Activated T-helper 17 cell treated with anti-CD3 and anti-CD28 coated beads, Interleukin-2, amount 50 U/mL, for 72 hours (primary cell): ENCODE measurements at places on chromosomes 6 and 20.
A peak's percentile ranks its signal among the peaks of the same experiment; 100 is the strongest.

GRCh38 chr20:63749597-63750508 is 10.3 kb downstream of the SLC2A4RG start:
- H3K4me1 ChIP-seq = no peaks in the 10 kb centered on the region
- peak overlapping the region; percentile 63 for H3K27ac ChIP-seq
- H3K27me3 ChIP-seq = no peaks in the 10 kb centered on the region

DNA sequence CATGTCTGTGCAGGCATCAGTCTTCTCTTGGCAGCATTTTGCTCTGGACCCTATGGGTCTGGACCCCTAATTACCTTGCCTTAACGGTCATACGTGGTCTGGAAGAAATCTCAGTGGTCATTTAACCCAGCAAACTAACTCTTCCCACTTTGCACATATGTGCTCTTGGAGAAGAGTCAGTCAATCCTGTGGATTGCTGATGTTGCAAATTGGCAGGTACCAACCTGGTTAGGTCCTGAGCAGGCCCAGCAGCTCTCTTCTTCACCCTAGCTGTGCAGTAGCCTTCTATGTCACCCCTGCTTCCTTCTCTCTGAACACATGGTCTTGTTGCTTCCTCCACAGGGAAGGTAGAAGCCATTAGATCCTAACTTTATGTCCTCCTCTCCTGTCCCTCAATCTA is 1.6 kb downstream of the CEP43 start:
- H3K4me3 ChIP-seq = peak overlapping the region; percentile 84
- peaks cover 23% of the 10 kb centered on the region for H3K4me1 ChIP-seq
- peak overlapping the region; percentile 48 for H3K27ac ChIP-seq
- no peaks in the 10 kb centered on the region for H3K27me3 ChIP-seq

GRCh38 chr20:44717986-44718385 is 2.8 kb downstream of the CCN5 start:
- ATAC-seq = no peak
- no peaks in the 10 kb centered on the region for H3K36me3 ChIP-seq
- H3K27me3 ChIP-seq = no peaks in the 10 kb centered on the region
- no peaks in the 10 kb centered on the region for H3K4me1 ChIP-seq
- H3K27ac ChIP-seq = no peak overlapping the region

GRCh38 chr6:137756788-137757187 is 110.3 kb upstream of the TNFAIP3 start:
- no peak overlapping the region for H3K27ac ChIP-seq
- H3K27me3 ChIP-seq = no peaks in the 10 kb centered on the region
- no peak overlapping the region for H3K4me3 ChIP-seq
- peaks cover 3% of the 10 kb centered on the region for H3K4me1 ChIP-seq
- H3K36me3 ChIP-seq = no peaks in the 10 kb centered on the region

DNA sequence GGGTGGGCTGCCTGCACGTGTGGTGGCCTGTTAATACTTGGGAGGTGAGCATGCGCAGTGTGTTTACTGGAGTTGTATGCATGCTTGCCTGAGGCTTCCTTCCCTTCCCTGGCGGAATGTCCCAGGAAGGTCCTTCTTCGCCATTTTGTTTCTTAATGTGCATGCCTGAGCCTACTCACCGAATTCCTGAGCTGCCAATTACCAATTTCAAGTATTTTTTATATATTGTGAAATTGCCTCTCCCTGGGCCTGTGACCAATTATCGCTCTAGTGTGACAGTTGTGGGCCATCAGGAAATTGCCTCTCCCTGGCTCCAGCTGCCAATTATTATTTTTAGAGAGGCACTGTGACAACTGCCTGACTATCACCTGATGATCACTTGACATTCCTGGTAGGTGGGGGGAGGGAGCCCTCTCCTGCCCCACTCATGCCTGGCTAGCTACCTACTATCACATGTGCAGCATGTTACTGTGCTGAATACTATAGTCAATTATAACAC is 70.0 kb downstream of the FAM50B start:
- no peaks in the 10 kb centered on the region for H3K36me3 ChIP-seq
- H3K4me1 ChIP-seq = peaks cover 18% of the 10 kb centered on the region
- no peaks in the 10 kb centered on the region for H3K27me3 ChIP-seq
- no peak overlapping the region for H3K4me3 ChIP-seq

DNA sequence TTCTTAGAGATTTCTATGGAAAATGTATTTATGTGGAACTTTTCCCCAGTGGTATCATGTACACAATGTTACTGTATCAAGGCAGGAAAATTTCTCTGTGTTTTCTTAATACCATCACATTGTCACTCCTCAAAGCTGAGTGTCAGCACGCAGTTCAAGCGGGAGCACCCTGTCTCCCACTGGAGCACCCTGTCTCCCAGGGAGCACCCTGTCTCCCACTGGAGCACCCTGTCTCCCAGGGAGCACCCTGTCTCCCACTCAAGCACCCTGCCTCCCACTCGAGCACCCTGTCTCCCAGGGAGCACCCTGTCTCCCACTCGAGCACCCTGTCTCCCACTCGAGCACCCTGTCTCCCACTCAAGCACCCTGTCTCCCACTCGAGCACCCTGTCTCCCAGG is 51.3 kb downstream of the PSMG4 start:
- no peak overlapping the region for H3K4me3 ChIP-seq
- H3K27me3 ChIP-seq = no peaks in the 10 kb centered on the region
- no peaks in the 10 kb centered on the region for H3K36me3 ChIP-seq

DNA sequence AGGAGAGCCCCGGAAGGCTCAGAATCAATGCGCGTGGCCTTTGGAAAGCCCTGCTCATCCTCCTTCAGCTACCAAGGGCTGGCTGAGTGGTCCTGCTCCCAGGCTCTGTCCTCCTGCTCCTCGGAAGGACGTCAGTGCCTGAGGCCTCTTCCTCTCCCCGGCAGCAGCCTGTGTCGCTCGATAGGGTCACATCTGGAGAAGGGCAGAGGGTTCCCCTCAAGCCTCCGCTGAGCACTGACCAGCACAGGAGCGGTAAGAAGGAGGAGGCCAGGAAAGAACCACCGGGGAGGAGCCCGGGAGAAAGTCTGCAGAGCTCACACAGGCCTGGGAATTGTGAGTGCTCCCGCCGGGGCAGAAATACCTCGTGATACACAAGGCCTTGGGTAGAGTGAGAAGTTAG is 21.2 kb downstream of the KIF25 start:
- H3K4me3 ChIP-seq = no peak overlapping the region
- H3K27ac ChIP-seq = no peak overlapping the region
- H3K36me3 ChIP-seq = no peaks in the 10 kb centered on the region
- H3K27me3 ChIP-seq = peaks cover 11% of the 10 kb centered on the region

DNA sequence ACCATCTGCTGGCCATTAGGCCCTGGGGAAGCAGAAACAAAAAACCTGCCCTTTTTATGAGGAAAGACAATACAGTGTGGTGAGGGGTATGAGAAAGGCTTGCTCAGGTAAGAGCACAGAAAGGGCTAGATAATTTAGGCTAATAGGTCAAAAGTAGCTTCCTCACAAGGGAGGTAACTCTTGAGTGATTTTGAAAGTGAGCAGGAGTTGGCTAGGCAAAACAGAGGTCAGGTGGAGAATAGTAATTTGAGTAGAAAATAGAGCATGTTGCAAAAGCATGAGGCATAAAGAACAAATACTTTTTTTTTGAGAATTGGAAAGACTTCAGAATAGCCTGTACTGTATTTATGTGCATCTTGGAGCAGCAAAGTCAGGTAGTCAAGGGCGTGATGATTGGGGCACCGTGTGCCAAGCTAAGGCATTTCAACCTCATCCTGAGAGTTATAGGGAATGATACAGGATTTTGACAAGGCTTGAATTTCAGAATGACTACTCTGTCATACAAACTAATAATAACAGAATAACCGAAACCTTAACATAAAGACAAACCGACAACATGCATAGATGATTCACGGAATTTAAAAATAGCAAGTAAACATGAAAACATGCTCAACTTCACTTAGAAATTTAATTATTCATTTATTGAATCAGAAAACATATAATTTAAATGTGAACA is 123.0 kb upstream of the ENPP5 start:
- H3K27me3 ChIP-seq = peaks cover 48% of the 10 kb centered on the region
- ATAC-seq = no peak
- no peaks in the 10 kb centered on the region for H3K36me3 ChIP-seq
- H3K4me1 ChIP-seq = no peaks in the 10 kb centered on the region
- no peak overlapping the region for H3K27ac ChIP-seq

- H3K4me3 ChIP-seq = no peak overlapping the region
- no peaks in the 10 kb centered on the region for H3K4me1 ChIP-seq
- H3K27ac ChIP-seq = no peak overlapping the region
- H3K27me3 ChIP-seq = no peaks in the 10 kb centered on the region
Observed at GRCh38 chr6:144644776-144645175, 359.6 kb downstream of the UTRN start.

- H3K36me3 ChIP-seq = no peaks in the 10 kb centered on the region
- no peak overlapping the region for H3K4me3 ChIP-seq
- H3K4me1 ChIP-seq = no peaks in the 10 kb centered on the region
- H3K27ac ChIP-seq = no peak overlapping the region
- no peak for ATAC-seq
- peaks cover 51% of the 10 kb centered on the region for H3K27me3 ChIP-seq
Observed at GRCh38 chr6:1349655-1350054, 37.8 kb downstream of the FOXQ1 start.

GRCh38 chr20:51402201-51402600 is 140.3 kb downstream of the NFATC2 start:
- peaks cover 94% of the 10 kb centered on the region for H3K36me3 ChIP-seq
- no peaks in the 10 kb centered on the region for H3K27me3 ChIP-seq
- peaks cover 80% of the 10 kb centered on the region for H3K4me1 ChIP-seq
- H3K4me3 ChIP-seq = peak overlapping the region; percentile 85

DNA sequence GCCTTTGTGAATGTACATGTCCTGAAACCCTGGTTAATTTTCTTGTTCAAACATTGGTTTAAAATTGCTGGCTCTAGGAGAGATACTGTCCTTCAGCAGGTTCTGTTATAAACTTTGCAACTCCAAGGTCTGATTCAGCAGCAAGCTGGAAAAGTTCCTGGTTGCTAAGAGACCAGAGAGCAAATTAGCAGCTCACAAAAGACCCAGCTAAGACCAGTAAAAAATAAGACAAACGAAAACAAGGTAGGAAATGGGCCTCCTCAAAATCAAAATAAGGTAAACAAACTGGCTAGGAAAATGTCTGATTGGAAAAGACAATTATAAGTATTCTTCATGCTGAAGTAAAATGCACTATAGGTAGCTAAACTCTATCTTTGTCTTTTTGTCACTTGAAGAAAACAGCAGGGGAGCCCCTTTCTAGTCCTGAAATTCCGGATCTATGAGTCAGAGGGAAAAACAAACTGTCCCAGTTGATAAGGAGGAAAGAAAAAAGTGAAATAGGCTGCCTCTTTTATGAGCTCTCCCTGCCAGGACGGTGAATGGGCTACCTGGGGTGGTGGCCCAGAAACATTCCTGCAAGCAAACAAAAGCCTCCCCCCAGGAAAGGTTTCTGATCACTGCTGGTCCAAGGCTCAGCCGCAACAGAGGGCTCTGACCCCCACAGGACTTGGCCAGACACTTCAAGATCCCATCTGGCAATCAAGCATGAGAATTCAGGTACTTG is 41.6 kb downstream of the UNC5CL start:
- no peak overlapping the region for H3K4me3 ChIP-seq
- no peaks in the 10 kb centered on the region for H3K36me3 ChIP-seq
- H3K27me3 ChIP-seq = peaks cover 26% of the 10 kb centered on the region
- no peaks in the 10 kb centered on the region for H3K4me1 ChIP-seq
- ATAC-seq = no peak
- no peak overlapping the region for H3K27ac ChIP-seq

DNA sequence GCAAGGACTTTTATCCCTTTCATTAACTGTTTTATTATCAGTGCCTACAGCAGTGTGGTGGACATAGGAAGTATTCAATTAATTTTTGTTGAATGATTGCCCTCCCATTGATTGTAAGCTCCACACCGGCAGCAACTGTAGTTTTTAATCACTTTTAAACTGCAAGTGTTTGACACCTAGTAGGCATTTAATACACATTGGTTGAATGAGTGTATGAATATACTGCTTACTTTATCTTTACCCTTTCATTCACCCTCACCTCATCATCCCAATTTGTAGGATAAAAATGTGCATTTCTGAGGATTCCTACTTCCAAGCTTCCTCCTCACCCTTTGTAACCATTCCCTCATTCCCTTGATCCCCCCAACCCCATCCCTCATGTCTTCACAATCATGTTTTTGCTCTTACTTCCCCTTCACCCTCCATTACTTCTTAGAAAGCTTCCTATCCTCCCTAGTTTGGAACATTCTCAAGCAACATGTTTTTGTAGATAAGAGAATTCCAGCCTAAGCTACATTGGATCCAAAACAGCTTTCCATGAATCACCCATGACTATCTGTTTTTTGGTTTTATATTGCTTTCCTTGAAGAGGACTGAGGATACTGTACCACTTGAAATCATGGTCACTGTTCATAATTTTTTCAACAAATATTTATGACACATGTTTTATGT is 955 bp upstream of the SLC26A8 start:
- H3K36me3 ChIP-seq = peaks cover 9% of the 10 kb centered on the region
- H3K27ac ChIP-seq = no peak overlapping the region
- no peak for ATAC-seq
- peaks cover 22% of the 10 kb centered on the region for H3K27me3 ChIP-seq
- H3K4me3 ChIP-seq = no peak overlapping the region
- H3K4me1 ChIP-seq = peaks cover 16% of the 10 kb centered on the region

GRCh38 chr6:11429577-11429976 is 108.0 kb upstream of the TMEM170B start:
- H3K4me3 ChIP-seq = no peak overlapping the region
- peak overlapping the region; percentile 23 for H3K27ac ChIP-seq
- no peak for ATAC-seq
- no peaks in the 10 kb centered on the region for H3K27me3 ChIP-seq

- H3K36me3 ChIP-seq = no peaks in the 10 kb centered on the region
- H3K27ac ChIP-seq = peak overlapping the region; percentile 31
- H3K4me1 ChIP-seq = peaks cover 12% of the 10 kb centered on the region
Observed at GRCh38 chr6:137282254-137282653, 63.1 kb upstream of the IFNGR1 start.

DNA sequence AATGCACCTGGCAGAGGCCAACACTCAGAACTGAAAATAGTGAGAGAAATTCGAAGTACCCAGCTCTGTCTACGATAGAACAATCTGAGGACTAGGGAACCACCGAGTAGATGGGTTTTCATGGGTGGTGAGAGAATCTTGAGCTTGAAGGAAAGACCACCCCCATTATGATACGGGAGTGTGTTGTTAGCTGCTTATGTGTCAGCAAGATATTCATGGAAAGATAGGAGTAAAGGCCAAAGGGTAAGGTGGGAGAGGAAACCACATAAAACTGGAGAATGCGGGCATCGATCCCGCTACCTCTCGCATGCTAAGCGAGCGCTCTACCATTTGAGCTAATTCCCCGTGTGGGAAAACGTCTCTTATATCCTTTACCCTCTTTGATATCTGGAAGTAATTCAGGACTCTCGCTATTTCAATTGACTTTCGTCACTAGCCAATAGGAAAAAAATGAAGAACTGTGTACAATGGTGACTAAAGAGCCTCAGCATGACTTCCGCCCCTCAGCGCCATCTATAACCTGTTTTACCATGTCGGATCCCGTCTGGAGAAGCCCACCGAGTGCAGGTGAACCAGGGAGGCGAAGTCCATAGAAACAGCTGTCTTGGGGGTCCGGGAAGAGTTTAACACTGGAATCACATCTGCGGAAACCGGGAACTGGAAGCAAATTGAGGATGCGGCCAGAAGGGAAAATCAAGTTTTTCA is 25.0 kb upstream of the ABT1 start:
- H3K4me1 ChIP-seq = peaks cover 24% of the 10 kb centered on the region
- peak; percentile 59 for ATAC-seq
- peak overlapping the region; percentile 94 for H3K4me3 ChIP-seq
- no peaks in the 10 kb centered on the region for H3K27me3 ChIP-seq
- peak overlapping the region; percentile 99 for H3K27ac ChIP-seq
- H3K36me3 ChIP-seq = peaks cover 31% of the 10 kb centered on the region

- no peak for ATAC-seq
- no peaks in the 10 kb centered on the region for H3K4me1 ChIP-seq
- no peaks in the 10 kb centered on the region for H3K27me3 ChIP-seq
- no peak overlapping the region for H3K4me3 ChIP-seq
- H3K36me3 ChIP-seq = no peaks in the 10 kb centered on the region
- no peak overlapping the region for H3K27ac ChIP-seq
Observed at GRCh38 chr6:47195011-47195650, 114.6 kb downstream of the TNFRSF21 start.
